Stimulated activated CD4-positive, alpha-beta T cell treated with anti-CD3 and anti-CD28 coated beads, Interleukin-12 subunit alpha, Interleukin-12 subunit beta, amount 100 ng/mL, for 24 hours (primary cell): ENCODE measurements at places on chromosomes 12 and 14.

GRCh38 chr12:23684121-23684520 is 265.3 kb downstream of the SOX5 start:
- DNase-seq = no peak

DNA sequence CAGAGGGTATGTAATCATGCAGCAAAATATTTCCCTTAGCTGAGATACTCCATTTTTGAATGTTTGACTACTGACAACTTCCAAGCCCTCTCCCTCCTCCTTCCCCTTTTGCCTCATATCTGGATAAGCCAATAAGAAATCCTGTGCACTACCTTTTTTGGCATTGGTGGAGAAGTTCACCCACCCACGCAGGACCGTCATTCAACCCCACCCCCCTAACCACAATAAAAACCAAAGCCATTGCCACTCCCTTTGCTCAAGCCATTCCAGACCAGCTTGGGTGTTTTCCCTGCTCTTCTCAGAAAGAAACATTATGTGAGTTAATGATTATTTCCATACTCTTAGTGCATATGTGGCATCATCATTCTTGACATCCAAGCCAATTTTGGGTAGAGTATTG is 176.7 kb downstream of the PTPN11 start:
- no peak for DNase-seq

DNA sequence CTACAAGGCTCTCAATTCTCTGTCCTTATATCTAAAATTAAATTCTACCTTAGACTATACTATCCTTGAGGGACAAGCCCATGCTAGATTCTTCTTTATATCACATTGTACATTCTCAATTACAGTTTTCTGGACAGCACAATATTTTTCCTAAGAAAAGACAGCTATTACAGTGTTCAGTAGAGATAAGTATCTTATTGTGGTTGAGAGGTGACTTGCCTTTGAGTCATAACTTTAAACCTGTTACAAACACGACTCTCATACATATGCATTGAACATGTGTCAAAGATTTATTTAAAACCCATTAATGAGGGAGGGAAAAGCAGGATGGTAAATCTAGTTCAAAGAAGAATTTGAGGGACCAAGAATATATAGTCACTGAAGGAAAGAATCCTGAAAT is 61.1 kb downstream of the TPH2 start:
- DNase-seq = no peak

DNA sequence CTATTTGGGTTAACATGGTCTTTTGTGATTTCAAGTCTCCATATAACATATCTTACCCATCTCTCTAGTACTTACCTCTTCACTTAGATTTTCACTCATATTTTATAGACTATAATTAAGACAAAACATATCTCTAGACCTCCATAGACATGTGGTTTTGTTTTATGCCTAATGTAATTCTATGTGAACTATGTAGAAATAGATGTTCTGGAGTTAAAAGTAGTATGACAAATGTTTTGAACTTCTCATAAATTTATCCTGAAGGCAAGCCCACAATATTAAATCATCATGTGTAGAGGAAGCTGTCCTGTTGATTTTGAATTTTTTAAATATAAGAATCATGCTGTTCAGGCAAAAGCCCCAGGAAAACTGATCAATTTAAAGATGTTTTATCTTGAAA is 169.2 kb downstream of the SYT1 start:
- no peak for DNase-seq

- no peak for DNase-seq
These were observed 20.4 kb downstream of the ABHD12B start for GRCh38 chr14:50892255-50892654.

- no peak for DNase-seq
These were observed 172.2 kb upstream of the ATP2B1 start for GRCh38 chr12:89880690-89881350.

- DNase-seq = no peak
These were observed 331.4 kb downstream of the TMTC2 start for GRCh38 chr12:83018088-83018487.

GRCh38 chr12:104695453-104696148 is 238.9 kb downstream of the CHST11 start:
- peak; percentile 78 for DNase-seq

DNA sequence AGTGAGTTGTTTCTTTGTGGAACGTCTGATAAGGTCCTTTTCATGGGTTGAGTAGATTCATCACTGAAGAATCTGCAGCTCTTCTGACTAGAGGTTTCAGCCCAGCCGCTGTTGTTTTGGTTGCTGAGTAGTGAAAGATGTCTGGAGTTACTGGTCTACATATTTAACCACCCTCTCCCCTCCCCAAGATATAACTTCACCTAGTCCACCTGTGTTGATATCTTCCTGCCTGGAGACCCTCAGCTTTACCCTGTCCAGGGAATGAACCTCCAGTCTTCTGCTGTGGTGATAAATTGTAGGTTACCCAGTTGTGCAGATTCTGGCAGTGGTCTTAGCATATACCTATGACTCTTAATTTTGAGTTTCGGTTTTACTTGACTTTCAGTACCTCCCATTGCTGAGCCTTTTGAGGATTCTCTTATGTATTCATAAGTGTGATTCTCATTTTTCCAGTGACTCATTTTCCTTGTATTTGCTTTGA is 62.9 kb downstream of the CCDC91 start:
- peak; percentile 29 for DNase-seq

GRCh38 chr12:122021822-122022392 is at the start of gene BCL7A:
Gene BCL7A (plus strand): TSS chr12:122021884. CDS start chr12:122022092, 208 bp downstream.
- peak; percentile 31 for DNase-seq

GRCh38 chr14:103232031-103232808 is 101.8 kb upstream of the EIF5 start:
- DNase-seq = no peak

DNA sequence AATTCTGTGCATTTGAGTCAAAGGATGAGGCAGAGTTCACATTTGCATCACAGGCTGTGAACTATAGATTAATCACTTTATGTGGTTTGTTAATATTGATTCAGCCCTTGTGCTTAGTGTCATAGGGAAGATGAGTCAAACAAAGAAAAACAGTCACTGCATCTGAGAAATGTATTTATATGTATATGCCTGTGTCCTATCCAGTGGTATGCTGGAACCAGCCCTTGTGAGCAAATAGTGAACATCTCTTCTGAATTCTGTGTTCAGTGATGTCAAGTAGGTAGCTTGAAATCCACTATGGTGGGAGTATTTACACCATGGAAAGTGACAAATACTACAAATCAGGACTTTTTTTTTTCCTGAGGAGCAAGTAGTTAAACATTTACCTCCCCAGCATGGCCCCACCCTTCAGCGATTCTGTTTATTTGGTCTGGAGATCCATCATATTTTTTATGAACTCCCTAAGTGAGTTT is 128.5 kb downstream of the HMGA2 start:
- no peak for DNase-seq

DNA sequence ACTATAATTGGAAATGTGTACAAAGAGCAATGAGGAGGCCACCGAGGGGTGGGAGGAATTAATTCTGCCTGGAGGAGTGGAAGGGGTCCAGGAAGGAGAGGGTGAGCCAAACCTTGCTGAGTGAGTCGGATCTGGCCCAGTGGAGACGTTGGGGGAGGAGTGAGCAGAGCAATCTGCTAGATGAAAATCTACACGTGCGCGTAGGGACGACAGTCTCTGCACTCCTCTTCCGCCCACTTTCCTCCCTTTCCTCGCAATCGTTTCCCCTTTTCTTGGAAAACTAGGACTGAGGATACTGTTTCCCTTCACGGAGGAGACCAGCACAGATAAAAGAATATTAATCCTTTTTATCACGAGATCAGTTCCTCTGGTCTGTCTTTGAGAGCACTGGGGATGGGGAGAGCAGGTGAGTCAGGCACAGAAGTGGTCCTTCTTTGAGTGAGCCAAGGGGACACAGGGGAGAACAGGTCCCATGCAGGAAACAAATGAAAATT is 2.9 kb upstream of the NAB2 start:
- DNase-seq = peak; percentile 48

GRCh38 chr14:99656171-99656570 is 11.2 kb downstream of the HHIPL1 start:
- DNase-seq = no peak

DNA sequence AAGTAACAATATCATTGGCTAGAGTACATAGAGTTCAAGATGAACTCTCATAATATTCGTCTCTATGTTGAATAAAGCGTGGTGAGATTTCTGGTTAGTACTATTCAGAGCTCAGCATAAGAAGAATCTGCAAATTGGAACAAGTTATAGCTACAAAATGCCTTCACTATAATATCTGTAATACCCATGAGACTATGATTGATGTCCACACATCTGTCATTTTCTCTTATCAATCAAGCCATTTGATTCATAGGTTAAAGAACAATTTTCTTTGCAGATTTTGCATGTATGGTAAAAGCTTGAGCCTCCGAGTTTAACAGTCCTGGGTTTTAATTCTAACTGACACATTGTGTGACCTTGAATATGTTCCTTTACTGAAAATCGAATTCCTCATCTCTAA is 1.4 kb downstream of the SOCS4 start:
- no peak for DNase-seq

DNA sequence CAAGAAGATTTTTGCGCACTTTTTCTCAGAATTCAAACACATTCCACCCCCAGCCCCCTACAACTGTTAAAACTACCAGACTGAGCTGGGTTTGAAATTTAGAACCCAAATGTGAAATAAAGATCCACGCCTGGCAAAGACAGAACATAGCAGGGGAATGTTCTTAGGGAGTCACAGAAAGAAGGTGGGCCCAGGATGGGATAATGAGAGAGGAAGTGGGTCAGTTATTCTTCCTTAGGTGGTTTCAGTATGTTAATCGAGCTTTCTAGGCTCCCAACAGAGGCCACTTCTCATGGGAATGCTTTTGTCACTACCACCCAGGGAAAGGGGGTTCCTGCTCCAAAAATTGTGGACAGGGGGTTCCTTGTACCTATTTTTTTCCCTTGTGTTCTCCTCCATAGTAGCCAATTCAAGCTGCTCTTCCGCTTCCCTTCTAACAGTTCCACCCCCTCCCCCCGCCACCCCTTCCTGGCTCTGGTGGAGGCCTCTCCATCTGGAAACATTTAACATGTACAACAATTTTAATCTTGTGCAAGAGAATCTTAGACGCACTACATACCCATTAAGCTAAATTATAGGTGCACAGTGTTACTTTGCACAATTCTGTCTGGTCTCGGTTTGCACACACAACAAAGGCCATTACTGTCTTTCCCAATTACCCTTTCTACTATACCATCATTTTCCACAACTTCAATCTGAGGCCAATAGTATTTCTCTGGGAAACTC is 218.1 kb downstream of the MON2 start:
- no peak for DNase-seq

DNA sequence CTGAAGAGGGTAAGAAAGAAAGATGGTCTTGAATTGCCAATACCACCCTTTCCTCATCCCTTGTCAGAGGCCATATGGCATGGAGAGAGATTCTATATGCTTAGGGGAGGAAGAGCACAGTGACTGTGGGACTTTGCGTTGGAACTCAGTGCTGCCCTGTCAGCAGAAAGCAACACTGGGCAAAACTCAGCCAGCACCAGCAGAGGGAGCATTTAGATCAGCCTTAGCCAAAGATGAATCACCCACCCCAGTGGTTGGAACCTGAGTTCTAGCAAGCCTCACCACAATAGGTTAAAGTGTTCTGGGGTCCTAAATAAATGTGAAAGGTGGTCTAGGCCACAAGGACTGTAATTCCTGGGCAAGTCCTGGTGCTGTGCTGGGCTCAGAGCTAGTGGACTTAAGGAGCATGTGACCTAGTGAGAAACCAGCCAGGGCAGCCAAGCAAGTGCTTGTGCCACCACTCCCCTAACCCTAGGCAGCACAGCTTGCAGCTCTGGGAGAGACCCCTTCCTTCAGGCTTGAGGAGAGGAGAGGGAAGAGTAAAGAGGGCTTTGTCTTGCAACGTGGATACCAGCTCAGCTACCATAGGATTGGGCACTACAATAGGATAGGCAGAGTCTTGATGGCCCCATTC is 11.4 kb upstream of the BCAT1 start:
- DNase-seq = peak; percentile 36

DNA sequence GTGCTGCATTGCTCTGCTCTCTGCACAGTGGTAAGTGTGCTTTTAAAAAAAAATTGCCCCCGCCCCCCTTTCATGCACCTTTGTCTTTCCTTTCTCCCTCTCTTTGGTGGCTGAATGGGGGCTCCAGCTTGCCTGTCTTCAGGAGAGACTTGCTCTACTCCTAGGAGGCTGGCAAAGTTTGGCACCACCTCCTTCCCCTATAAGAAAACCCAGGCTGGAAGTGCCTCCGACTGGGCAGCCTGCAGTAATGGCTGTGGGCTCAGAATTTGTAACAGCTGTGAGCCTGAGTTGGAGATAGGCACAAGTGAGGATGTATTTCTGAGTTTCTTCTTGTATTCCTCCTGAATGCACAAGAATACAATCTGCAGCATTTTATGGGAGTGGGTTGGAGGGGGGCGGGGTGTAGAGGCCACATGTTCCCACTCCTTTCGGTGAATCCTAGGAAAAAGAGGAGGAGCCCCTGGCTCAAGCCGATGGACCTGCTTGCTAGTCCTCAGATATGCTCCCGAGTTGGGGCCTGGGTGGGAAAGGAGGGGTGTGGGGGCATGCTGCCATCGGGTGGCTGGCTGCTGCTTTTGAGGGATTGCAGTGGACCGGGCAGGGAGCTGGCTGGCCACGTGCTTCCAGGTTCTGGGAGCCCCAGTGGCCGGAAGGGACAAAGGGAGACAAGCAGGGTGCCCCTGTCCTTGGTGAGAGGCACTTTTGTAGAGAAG is 124.3 kb downstream of the TSPAN9 start:
- no peak for DNase-seq

- DNase-seq = no peak
These were observed 269.5 kb downstream of the FBXL14 start for GRCh38 chr12:1324910-1325309.

- no peak for DNase-seq
These were observed 182.2 kb upstream of the CRY1 start for GRCh38 chr12:107275530-107275929.

DNA sequence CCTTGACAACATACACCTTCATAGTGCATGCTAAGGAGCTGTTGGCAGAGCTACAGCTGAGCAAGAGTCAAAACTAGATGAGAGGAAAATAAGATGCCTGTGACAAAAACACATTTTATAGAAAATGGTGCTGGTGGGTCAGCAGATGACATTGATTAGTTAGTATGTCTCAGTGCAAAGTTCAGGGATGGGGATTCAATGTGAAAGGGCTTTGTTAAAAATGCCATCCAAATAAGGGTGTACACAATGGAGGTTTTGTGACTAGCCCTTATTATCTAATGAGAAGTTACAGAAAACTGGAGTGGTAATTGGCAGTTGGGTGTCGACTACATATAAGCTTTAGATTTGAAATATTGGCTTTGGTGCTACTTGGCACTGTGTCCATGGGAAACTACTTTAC is 169.0 kb downstream of the MON2 start:
- DNase-seq = no peak

GRCh38 chr12:49635036-49635435 is 11.7 kb downstream of the PRPF40B start:
- no peak for DNase-seq
